Foreskin keratinocyte (primary cell): ENCODE measurements at places on chromosomes 3 and 15. TPM values are rescaled to one million over a fixed set of nuclear protein-coding genes. Genes with fewer than 3 reads are reported as not detected.

DNA sequence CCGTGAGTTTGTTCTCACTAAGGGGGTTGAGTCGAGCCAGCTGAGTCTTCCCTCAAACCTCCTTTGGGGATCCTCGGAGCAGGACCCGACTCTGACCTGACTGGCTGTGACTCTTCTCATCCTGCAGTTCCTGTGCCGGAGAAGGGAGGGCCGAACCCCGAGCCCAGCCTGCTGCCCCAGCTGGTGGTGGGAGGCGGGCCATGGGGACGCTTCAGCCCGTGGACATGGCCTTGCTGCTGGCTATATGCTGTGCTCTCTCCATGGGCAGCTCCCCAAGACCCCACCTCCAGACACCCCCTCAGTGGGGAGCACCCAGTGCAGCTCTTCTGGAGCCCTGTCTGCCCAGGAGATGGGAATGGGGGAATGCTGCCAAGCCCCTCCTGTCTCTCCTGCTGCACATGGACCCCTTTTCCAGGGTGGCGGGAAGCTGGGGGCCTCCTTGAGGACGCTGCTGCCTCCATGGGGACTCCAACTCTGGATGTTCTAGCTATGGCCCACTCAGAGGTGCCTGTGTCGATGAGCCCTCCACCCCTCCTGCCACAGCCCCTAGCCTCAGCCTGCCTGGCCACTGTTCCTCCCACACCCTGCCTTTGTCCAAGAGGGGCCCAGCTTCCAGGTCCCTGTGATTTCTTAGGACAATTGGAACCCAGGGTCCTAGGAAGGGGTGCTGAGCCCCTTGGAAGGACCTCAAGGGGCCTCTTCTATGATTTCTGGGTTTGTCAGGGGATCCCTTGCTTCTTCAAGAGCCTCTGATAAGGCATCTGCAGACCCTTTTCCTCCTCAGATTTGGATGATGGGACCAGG, 12.8 kb downstream of the C15orf39 start:
- no peak for DNase-seq

DNA sequence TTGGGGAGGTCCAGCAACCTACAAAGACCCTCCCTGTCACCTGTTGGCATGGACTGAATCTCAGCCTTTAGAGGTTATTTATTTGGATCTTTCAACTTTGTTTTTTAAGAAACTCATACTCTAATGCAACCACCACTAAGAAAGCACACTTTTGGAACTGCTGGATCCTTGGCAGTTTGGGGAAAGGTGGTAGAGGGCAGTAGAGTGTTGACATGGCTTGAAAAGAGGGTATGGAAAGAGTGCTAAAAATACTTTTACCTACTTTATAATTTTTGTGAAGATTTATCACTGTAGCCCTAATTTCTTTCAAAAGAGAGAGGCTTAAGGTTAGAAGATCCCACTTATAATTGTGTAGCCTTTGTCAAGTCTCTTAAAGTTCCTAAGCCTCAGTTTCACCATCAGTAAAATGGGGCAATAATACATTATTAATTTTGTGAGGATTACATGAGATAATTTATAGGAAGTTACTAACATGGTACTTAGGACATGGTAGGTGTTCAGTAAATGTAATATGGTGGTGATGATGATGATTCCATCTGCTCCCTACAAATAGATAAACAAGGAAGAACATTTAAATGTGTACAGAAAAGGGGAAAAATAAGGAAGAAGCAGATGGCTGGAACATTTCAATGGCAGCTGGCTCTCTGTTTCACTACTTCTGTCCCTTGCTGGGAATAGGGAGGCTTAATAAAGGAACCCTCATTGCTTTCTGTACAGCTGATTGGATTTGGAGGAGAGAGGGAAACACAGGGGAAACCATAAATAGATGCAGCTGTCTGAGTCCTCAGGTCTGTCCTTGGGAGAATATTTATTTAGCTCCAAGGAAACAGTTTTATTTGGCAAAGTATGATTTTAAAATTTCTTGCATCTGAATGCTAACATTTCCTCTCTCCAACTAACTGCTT, 208.4 kb upstream of the ADAMTS9 start:
- no peak for DNase-seq

- no peak for DNase-seq
Measured at GRCh38 chr3:77586216-77586615, 546.3 kb downstream of the ROBO2 start.

DNA sequence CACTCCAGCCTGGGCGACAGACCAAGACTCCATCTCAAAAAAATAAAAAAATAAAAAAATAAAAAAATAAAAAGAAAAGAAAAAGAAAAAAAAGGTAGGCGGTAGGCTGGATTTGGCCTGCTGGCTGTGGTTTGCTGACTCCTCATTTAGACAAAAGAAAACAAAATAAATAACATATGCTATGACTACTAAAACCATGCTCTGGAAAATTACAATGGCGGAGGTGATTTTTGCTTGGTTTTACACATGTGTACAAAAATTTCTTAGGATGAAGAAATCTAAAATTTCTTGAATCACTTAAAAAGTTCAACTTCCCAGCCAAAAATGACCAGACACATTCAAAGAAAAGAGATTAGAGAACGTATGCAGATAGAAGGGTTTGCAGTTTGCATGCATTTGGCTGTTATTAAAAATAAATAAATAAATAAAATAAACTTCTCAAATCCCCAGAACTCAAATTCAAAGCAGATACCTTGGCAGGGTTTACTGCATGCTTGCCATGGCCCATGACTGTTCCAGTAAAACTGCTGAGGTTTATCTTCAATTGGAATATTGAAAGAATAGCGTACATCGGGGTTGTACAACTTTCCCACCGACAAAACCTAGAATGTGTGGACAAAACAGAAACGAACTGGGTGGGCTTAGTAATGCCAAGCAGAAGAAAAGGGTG, 65.9 kb downstream of the ADAMTS9 start:
- no peak for DNase-seq

- peak; percentile 25 for DNase-seq
Measured at GRCh38 chr3:23916152-23916885, 471 bp downstream of the NKIRAS1 start.

- no peak for DNase-seq
Measured at GRCh38 chr3:193732827-193733226, 139.8 kb downstream of the OPA1 start.

GRCh38 chr3:173395073-173395411, 2.5 kb upstream of the NLGN1 start:
- DNase-seq, result peak; percentile 48

GRCh38 chr3:194282436-194283122, 68.5 kb downstream of the CPN2 start:
- DNase-seq, result no peak

DNA sequence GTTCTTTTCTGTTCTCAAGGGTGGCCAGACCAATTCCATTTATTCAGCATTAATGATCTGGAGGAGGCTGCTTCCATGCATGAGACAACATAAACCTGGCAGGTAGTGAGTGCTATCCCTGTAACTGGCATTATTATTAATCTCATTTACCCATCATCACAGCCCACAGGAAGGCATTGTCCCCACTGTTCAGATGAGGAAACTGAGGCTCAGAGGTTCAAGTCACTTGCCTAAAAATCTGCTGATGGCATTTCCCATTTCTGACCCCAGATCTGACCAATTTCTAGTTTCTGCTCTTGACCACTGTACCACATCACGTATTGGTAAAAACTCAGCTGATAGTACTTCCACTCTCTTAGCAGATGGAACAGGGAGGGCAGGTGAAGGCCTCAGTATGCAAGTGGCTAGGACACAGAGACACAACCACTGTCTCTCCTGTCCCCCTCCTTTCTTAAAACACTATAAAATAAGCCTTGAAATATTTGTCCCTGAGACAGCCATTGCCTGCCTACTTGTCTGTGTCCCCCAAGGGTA, 36.1 kb downstream of the TRANK1 start:
- DNase-seq, result no peak

GRCh38 chr15:89034305-89034704, 54.0 kb upstream of the ABHD2 start:
- DNase-seq, result no peak

DNA sequence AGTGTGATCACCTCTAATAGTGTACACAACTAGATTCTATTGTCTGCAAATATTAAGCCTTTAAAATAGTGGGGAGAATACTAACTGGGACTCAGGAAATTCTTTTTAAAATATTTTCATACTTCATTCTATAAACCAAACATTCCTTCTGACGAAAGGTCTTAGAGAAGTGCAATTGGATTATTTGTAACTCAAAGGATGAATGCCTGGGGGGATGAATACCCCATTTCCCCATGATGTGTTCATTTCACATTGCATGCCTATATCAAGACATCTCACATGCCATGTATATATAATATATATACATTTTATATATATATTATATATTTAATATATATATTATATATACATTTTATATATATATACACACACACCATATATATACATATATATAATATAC, 189.9 kb downstream of the VGLL3 start:
- no peak for DNase-seq

DNA sequence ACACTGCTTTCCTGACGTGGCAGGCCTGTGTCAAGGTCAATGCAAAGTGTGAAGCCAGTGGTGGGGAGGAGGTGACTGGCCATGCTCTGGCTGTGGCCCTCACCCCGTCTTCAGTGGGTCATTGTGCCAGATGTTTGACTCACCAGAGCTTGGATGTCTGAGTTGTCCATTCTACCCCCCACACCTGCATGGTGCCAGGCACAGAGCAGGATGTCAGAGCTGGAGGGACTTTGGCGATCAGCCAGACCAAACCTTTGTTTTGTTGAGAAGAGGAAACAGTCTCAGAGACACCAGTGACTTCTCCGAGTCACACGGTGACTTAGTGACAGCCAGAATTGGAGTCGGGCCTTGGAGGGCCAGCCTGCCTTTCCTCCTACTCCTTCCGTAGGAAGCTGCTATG, 49.5 kb downstream of the SMAD6 start:
- DNase-seq, result no peak

- DNase-seq, result no peak
Measured at GRCh38 chr3:182910936-182911781, 69.2 kb downstream of the DCUN1D1 start.

DNA sequence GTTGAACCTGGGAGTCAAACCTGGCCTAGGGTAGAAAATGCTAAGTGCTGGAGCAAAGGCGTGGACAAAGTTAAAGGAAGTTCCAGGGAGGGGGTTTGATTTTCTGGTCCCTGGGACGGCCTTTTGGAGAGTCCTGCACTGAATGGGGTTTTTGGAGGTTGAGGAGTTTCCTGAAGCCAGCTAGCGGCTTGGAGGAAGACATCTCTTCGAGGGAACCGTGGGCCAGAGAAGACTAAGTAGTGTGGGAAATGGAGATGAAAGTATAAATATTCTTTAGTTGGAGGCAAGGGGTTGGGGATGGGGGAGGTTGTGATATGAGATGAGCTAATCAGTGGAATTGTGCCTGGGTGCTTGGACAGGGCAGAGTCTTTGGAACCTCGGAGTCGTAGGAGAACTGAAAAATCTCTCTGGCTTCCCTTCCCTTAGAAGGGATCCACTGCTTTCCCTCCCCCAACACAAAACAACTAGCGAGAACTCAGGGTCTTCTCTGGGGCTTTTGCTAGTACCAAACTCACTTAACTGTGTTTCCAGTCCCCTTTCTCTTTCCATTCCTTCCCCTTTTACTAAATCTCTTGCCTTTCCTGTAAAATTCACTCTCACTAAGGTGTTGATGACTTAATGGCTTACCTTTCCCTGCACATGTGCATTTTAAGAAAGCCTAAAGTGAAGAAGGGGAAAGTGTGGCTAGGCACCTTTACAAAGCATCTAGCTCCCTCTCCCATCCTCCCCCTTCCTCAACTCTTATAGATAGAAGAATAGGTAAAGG, 1.0 kb downstream of the LPP start:
- no peak for DNase-seq

GRCh38 chr15:51709031-51709430, 27.7 kb downstream of the SCG3 start:
- DNase-seq, result no peak

DNA sequence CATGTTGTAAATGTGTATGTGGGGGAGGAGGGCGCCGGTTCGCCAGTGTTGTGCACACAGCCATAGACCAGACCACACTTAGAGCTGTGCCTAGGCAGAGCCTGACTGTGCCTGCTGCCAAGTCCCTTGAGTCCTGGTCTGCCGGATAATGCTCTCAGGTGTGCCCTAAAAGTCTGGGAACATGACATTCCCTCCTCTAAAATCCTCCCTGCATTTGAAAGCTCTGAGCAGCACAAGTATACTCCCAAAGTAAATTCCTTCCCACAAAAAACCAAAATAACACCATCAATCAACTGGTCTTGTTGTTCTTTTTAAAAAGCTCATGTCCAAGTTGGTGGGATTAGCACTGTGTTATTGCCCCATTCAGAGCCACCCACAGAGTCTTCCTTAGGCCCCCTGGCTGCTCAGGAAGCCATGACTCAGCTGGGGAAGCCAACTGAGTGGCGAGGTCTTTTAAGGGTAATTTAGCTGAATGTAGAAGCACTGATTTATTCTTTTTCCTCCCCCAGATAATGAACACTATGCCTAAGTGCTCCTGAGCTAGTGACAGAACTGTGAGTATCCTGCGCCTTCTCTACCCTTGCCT, 147.8 kb upstream of the MCTP2 start:
- DNase-seq, result no peak

GRCh38 chr15:60091157-60091556, 87.0 kb downstream of the FOXB1 start:
- peak; percentile 97 for DNase-seq

DNA sequence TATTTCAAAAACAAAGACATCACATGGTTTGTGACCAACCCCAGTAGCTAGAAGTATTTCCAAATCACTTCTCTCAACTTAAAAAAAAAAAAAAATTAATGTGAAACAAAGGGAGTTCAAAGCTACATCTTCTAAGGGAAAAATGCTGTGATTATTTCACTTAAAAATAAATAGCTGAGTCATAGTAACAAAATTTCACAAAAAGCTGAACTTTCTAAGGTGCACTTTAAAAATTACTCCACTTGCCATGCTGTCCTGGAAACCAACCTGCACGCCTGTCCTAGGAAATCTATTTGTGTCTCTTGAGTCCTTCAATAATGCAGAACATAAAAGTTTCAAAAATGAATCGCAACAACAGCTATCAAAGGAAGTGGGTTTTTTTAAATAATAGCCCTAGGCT, 1.8 kb downstream of the ACAP2 start:
- no peak for DNase-seq

DNA sequence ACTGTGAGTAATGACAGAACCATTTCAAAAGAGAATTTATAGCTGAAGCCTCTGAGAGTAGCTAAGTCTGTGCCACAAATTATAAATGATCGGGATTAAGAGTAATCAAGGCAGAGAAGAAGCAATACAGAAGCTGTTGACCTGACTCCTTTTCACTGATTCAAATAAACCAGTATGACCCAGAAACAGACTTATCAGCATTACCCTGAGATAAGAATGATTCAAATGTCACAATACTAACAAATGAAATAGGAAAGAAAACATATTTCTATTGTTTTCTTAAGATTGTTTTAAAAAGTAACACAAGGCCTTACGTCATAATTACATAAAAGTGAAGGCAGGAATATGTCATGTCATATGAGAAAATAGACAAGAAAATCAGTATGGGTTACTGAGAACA, 1534.6 kb downstream of the SI start:
- no peak for DNase-seq

GRCh38 chr15:68184616-68185480, 20.3 kb downstream of the CALML4 start:
- no peak for DNase-seq

Gene PLA2G4F
- total RNA-seq, result 0.92 and 1.2 TPM in 2 replicates

Gene CP
- total RNA-seq, result not detected in 2 replicates

Gene KBTBD12
- total RNA-seq, result not detected in 2 replicates

Gene TNFAIP8L3
- 0.18 and 0.41 TPM in 2 replicates for total RNA-seq

Gene TMIE
- not detected in 2 replicates for total RNA-seq

Gene ATP13A5
- not detected in 2 replicates for total RNA-seq

Gene TM4SF4
- total RNA-seq, result not detected in 2 replicates

Gene CPA3
- total RNA-seq, result not detected in 2 replicates

Gene KCNMB2
- total RNA-seq, result not detected in 2 replicates

Gene CPLX3
- total RNA-seq, result not detected in 2 replicates

Gene TAGLN3
- 11.6 and 14.9 TPM in 2 replicates for total RNA-seq

Gene FRMD4B
- 61.3 and 66.8 TPM in 2 replicates for total RNA-seq

Gene IMPG2
- total RNA-seq, result 0.03 and 0.04 TPM in 2 replicates

Gene KLHL40
- total RNA-seq, result not detected in 2 replicates

Gene FOXL2NB
- total RNA-seq, result 0.25 and 0.92 TPM in 2 replicates
